H54 (cell line): ENCODE measurements at places on chromosomes 6 and 20.
A peak's percentile ranks its signal among the peaks of the same experiment; 100 is the strongest.

GRCh38 chr6:35512006-35512405 is 690 bp downstream of the TULP1 start:
- DNase-seq, result no peak

- no peak for DNase-seq
Observed at GRCh38 chr20:47558295-47559066, 56.8 kb downstream of the NCOA3 start.

DNA sequence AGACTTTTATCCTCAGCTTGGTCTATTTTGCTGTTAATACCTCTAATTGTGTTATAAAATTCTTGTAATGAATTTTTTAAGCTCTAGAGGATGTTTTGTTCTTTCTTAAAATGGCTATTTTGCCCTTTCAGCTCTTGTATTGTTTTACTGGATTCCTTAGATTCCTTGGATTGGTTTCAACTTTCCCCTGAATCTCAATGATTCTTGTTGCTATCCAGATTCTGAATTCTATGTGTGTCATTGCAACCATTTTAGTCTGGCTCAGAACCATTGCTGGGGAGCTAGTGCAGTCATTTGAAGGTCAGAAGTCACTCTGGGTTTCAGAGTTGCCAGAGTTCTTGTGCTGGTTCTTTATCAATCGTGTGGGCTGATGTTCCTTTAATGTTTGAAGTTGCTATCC is 37.1 kb downstream of the OTOR start:
- DNase-seq, result no peak

GRCh38 chr6:119333707-119334295 is 15.8 kb downstream of the MAN1A1 start:
- DNase-seq, result no peak

DNA sequence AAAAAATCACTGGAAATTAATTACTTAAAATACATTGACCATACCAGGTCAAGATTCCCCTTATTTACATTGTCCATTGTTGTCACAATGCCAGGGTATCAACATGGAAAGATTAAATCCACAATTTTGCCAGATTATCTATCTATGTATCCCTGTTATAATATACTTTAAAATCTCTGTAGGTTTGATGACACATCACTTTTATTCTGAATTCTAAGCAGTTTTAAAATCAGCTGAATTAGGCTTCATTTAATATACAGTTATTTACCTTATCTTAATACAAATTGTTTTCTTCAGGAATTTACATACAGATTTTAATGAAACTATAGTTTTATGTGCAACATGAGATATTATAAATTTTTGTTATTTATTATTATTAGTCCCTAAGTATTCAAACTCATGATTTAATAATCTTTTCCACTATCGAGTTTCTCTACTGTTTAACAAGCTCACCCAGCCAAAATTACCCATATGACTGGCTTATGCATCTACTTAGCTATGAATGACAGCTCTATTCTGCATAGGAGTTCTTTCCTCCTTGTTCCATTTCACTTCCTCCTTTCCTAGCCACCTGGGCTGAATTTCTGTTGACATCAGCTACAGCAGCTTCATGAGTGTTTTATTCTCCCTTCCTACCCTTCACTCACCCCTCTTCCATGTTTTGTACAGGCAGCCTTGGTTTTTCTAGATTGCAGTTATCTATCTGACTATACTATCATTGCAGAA is 654.2 kb upstream of the MAP3K7 start:
- no peak for DNase-seq

GRCh38 chr6:16179063-16179462 is 50.2 kb downstream of the MYLIP start:
- no peak for DNase-seq

GRCh38 chr6:89144354-89144906 is 1.4 kb upstream of the PM20D2 start:
- DNase-seq, result no peak

GRCh38 chr6:116386581-116387299 is 16.0 kb downstream of the DSE start:
- no peak for DNase-seq

DNA sequence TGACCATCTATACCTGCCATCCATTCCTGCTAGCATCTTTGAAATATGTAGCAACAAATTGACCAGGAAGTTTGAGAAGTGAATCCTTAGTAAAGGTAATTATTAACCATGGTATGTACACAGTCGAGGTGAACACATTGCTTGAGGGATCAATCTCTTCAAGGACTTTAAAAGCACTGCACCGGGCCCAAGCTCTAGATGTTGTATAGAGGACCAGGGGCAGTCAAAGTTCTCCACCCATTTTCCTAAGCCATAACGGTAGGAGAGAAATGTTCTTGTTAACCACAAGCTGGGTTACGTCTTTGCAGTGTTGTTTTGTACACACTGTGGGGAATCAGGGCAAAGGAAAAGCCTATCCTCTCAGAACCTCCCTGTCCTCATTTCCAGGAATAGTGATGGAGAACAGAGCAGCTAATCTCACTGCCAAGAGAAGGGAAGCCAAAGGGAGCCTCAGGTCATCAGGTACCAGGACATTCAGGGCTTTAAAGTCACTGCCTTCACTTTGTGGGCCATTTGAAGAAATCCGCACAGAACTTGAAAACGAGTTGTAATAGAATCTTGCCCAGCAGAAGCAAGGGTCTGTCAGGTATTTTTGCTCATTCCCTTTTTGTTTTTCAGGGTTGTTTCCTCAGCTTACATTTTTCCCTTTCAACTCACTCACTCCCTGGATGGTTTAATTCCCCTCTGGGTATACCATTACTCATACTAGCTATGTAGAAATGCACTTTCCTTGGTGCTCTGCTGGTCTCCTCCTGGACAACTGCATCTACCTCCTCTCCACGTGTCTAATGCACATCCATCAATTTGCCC is 5.3 kb upstream of the PM20D2 start:
- no peak for DNase-seq

- no peak for DNase-seq
Observed at GRCh38 chr20:49707118-49707517, 6.6 kb downstream of the B4GALT5 start.

GRCh38 chr6:28446818-28447511 is 3.7 kb upstream of the ZSCAN23 start:
- no peak for DNase-seq

- DNase-seq, result no peak
Observed at GRCh38 chr20:44287272-44288097, 23.5 kb downstream of the FITM2 start.

GRCh38 chr6:112557435-112557834 is 210.3 kb downstream of the RFPL4B start:
- DNase-seq, result no peak

DNA sequence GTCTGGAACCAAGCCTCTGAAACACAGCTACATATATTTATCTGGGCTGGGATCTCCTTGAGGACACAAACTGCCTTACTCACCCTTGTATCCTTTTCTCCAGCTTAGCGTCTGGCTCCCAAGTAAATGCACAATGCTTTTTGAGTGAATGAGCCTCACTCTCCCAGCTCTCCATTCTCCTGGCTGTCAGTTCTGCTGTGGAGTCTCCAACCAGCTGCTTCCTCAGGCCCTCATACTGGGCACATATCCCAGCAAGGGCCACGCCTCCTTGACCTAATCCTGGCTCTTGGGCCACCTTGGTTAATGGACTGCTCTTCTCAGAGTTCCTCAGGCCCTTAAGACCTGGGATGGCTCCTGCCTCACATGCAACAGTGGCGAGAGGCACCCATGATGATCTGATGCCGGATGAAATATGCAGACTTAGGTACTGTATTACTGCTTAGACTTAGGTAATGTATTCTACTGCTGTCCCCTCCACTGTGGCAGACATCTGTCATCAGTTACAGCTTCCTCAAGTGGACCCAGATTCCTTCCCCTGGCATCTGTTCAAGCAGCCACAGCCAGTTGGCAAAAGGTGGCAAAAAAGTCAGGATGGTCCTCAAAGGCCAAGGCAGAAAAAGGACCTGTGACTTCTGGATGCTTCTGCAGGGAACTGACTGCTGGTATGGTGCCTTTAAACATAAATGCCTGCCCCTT is 16.5 kb downstream of the SNHG17 start:
- no peak for DNase-seq

DNA sequence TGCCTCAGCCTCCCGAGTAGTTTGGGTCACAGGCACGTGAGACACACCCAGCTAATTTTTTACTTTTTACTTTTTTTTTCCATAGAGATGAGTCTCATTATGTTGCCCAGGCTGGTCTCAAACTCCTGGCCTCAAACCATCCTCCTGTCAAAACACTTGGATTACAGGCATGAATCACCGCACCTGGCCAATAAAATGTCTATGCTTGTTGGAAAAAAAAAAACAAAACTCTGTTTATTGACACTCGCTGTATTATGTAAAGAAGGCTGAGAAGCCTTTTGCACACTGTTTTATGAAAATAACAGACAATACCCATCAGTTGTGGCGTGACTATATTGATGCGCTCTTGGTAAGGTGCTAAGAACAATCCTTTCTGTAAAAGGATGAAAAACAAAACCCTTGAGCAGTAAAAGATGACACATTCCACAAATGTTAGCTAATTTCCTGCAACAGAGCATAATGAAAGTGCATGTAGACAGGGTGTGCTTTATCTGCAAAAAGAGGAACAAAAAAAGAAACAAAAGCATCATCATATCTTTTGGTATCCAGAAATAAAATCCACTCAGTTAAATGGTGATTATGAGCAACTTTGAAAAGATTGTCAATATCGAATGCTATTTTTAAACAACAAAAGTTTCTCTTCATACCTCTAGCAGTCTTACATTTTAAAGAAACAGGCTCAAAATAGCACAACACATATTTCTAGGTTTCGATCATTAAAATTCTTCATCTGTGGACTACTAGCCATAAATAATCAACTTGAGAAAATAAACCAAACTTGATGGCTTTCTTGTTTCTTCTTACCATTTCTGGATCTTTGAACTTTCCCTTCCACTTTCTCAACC is 108.3 kb upstream of the PHACTR1 start:
- DNase-seq, result no peak

DNA sequence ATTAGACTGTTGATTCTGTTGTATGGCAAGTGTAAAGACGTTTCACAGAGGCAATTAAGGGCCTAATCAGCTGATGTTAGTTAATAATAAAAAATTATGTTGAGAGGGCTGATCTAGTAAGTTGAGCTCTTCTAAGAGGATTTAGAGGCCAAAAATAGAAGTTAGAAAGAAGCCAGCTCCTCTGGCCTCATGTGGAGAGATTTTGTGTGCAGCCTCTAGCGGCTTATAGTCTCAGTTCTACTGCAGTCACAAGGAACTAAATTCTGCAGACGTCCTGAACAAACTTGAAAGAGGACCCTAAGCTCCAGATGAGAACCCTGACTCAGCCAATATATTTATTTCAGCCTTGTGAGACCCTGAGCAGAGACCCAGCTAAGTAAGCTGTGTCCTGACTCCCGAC is 498.6 kb downstream of the BTBD3 start:
- DNase-seq, result no peak

GRCh38 chr20:41643504-41643938 is 25.3 kb upstream of the CHD6 start:
- DNase-seq, result peak; percentile 40

DNA sequence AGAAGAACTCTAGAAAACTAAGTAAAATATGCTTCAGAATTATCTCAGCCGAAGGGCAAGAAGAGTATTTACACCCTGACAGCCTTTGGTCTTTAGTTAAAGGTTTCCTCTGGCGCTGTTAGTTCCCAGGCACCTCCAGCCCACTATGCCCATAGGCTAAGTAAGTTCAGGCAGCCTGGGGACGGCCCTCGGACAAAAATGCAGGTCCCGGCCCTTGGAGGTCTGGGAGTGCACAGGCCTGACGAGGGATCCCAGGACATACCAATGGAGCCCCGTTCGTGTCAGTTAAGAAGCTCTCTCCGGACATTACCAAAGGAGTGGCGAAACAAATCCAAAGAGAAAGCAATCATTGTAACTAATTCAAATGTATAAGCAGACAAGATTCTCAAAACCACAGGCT is 311.8 kb downstream of the CD83 start:
- DNase-seq, result no peak

GRCh38 chr6:2916158-2916925 is 13.2 kb upstream of the SERPINB9 start:
- no peak for DNase-seq

DNA sequence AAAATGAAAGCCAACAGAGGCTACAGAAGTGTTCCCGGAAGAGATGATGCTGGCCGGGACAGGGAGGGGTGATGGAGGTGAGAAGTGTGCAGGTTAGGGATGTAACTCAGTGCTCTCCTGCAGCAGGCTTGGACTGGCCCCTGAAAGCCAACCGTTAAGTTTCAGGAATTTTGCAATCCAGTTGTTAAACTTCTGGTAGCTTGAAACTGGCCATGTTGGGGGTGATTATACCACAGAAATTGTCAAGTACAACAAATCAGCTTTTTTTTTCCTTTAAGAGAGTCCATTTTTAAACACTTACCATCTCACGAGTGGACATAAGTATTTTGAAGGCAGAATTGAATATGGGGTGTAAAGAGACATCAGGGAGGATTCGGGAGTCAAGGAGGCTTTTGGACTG is 8.8 kb upstream of the SIRPB1 start:
- DNase-seq, result no peak

DNA sequence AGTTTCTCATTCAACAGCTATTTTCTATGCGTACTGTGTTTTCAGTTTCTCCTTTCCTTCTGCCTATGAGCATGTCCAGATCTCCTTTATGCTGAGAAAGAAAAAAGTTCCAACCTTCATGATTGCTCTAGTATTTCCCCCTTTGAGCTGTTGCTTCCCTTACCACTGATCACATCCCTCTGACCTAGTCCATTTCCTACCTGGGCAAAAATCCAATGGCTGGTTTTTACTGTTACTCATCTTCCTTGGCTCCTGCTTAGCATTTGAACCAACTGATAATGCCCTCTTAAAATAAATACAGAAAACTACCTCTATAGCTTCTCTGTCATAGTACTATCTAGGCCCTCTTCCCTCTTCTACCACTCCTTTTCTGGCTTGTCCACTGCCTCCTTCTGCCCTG is 6.0 kb downstream of the RFX6 start:
- DNase-seq, result no peak

DNA sequence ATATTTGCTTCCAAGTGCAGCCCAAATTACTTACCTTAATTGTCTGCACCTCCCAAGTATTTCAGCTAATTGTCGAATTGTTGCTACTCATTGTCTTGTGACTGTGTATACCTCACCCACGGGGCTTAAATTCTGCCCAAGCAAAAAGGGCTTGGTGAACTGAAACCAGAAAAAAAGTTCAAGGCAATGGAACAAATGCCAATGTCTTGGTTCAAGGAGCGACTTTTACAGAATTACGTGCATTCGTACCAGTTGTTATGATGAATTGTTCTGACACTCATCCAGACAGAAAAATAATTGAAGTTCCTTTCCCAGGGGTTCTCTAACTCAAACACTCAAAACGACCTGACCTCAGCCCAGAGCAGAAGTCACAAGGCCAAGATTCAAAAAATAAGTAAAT is 13.9 kb upstream of the PXDC1 start:
- DNase-seq, result no peak

- no peak for DNase-seq
Observed at GRCh38 chr6:5068153-5068751, 16.9 kb upstream of the PPP1R3G start.

DNA sequence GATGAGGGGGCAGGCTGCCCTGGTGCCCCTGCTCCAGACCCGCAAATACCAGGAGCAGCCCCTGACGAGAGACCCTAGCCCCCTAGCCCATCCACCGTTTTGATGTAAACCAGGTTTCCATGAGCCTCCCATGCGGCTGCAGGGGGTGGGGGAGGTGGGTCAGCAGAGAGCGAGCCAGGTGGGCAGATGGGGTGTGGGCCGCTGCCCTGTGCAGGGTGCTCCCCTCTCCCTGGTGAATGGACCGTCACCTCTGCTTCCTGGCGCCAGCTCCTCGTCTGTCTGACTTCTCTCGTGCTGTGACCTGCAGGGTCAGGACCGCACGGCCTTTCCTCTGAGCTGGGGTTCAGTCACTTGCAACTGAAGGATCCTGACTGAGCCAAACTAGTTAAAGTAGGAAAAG is 15.7 kb upstream of the BHLHE23 start:
- no peak for DNase-seq
